Tibial artery (tissue), 4 donors: ENCODE measurements at places on chromosomes 5 and 9.

DNA sequence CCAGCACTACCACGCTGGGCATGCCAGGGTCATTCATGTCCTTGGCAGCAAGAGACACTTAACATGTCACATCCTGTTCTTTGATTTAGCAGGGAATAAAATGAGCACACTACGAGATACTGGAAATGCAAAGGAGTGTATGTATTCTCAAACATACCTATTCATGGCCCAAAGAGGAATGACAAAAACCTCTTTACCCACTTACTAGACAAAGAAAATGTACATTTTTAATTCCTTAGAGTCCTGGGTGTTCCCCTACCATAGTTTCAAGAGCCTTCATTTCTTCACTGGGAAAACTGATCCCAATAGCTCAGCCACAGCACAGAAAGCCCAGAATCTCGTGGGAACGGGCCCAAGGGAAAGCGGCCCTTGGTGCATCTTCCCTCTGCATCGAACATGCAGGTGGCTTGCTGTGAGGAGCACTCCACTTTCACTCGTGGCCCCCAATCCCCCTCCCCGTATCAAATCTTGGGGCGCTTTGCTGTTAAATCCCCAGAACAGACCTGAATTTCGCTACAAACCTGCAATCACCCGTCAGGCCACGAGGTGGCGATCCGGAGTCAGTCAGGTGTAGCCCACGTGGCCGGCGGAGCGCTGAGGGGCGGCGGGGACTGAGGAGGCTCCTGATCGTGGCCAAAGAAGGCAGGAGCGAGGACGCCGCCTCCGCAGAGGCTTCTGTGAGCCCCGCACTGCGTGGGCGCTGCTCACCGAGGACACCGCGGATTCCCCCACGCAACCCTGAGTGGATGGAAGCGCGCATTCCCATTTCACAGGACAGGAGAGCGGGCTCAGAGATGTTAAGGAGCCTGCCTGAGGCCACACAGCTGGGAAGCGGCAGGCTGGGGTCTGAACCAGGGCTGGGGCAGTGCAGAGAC, 91.4 kb downstream of the LMX1B start:
- peaks cover 13% of the 10 kb centered on the region for H3K4me1 ChIP-seq
- H3K4me3 ChIP-seq = peak overlapping the region; percentile 26
- DNase-seq = peak; percentile 76
- no peak overlapping the region for H3K27ac ChIP-seq

DNA sequence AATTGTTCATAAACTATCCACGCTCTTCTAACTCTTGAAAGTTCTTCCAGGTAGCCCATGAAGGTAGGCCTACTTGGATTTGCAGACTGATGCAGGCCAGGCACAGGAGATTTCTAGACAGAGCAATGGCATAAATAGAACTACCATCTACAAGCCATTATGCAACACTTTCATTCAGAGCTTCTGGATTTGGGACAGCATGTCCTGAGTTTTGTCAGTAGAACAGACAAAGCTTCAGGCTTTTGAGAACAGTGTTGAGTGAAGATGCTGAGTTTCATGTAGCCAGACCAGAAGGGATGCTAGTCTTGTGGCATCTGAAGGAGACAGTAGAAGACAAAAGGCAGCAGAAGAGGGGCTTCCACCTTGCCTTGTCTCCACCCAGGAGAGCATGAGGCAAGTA, 196.6 kb downstream of the TRIM32 start:
- no peaks in the 10 kb centered on the region for H3K36me3 ChIP-seq
- no peak overlapping the region for H3K27ac ChIP-seq
- no peaks in the 10 kb centered on the region for H3K27me3 ChIP-seq

DNA sequence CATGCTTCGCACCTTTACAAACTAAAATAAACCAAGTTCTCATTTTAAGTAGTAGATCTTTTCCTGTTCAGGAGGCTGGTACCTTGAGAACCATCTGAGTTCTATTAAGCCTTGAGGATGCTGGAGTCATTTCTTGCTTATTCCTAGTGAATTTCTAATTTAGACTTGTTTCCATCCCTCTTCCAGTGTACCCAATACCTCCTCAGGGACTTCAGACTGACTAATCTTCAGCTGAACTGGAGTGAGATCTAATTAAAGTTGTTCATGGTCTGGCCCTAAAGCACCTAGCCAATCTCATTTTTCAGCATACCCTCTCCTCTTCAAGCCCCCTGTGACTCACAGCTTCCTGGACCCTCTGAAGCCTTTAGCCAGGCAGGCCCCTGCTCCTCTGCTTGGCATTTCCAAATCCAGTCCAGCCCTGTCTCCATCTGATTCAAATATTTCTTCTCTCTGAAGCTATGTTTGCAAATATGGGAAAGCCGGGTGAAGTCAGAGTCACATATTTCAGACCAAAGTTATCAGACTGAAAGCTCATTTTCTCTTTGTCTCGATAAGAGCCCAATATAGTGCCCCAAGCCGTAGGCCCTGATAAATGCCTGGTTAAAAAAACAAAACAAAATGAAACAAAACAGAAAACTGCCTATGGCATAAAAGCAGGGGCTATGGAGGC, 19.4 kb upstream of the TNFSF15 start:
- no peak overlapping the region for H3K4me3 ChIP-seq
- DNase-seq = no peak
- H3K4me1 ChIP-seq = no peaks in the 10 kb centered on the region
- H3K36me3 ChIP-seq = no peaks in the 10 kb centered on the region
- no peak overlapping the region for H3K27ac ChIP-seq
- no peaks in the 10 kb centered on the region for H3K27me3 ChIP-seq

DNA sequence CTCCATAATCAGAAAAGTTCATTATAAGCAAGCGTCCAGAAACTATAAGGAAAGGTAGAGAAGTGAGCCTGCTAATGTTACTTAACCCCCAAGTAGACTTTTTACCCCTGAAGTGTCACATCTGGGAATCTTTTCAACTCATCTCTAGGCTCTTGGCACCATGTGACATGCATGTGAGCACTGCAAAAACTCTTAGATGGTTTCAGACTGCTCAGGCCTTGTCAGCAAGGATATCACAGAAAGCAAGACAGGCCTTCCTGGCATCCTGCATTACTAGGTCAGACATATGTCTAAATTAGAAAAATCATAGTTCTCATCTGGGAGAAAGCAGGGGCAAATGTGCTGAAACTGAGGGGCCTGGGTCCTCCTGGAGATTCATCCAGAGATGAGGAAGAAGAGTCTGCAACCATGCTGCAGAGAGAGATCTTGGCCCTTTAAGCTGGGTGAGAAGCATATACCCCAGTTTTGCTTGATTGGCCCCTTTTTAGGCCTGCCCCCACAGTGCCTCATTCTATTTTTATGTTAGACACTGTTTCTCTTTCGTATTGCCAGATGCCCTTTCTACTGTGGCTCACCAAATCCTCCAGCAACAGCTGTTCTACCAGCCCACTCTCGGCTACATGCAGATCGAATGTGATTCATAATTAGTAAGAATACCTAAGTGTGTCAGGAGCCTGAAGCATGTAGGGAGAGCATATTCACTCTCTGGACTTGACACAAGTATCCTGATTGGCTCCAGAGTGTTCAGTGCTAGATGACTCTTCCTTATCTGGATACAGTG, 19.0 kb downstream of the TMEM8B start:
- DNase-seq = peak; percentile 53
- H3K4me1 ChIP-seq = peaks cover 17% of the 10 kb centered on the region
- H3K27ac ChIP-seq = peak overlapping the region; percentile 42
- H3K36me3 ChIP-seq = peaks cover 49% of the 10 kb centered on the region
- no peaks in the 10 kb centered on the region for H3K27me3 ChIP-seq

GRCh38 chr5:139708877-139709581, 60.9 kb downstream of the CXXC5 start:
- H3K4me3 ChIP-seq = peak overlapping the region; percentile 39
- peaks cover 42% of the 10 kb centered on the region for H3K4me1 ChIP-seq
- H3K27me3 ChIP-seq = no peaks in the 10 kb centered on the region
- H3K27ac ChIP-seq = peak overlapping the region; percentile 81
- H3K36me3 ChIP-seq = no peaks in the 10 kb centered on the region
- peak; percentile 60 for DNase-seq

DNA sequence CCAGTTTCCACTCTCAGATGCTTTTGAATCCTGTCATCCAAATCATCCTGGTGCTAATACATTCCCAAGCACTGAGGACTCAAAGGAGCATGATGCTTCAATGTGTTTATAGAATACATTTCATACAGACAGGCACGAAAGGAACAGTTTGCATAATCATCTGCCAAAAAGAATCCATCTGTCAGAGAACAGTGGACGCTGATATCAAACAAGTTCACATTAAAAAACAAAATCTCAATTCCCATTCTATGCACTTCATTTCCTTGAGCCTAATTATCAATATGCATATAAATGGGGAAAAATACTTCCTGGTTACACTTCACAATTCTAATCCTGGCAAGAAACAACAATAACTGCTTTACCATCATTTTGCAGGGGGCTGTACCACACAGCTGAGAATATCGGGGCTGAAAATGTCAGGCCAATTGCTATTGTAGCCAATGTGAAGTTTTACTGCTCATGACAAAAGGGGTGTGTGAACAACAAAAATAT, 125.5 kb upstream of the FAM174A start:
- no peaks in the 10 kb centered on the region for H3K36me3 ChIP-seq
- H3K4me1 ChIP-seq = no peaks in the 10 kb centered on the region
- no peak for DNase-seq
- no peak overlapping the region for H3K27ac ChIP-seq
- H3K27me3 ChIP-seq = no peaks in the 10 kb centered on the region

GRCh38 chr5:162911873-162912272, 525.5 kb upstream of the CCNG1 start:
- no peaks in the 10 kb centered on the region for H3K27me3 ChIP-seq
- no peak for DNase-seq
- no peaks in the 10 kb centered on the region for H3K4me1 ChIP-seq
- no peak overlapping the region for H3K27ac ChIP-seq
- H3K36me3 ChIP-seq = no peaks in the 10 kb centered on the region

DNA sequence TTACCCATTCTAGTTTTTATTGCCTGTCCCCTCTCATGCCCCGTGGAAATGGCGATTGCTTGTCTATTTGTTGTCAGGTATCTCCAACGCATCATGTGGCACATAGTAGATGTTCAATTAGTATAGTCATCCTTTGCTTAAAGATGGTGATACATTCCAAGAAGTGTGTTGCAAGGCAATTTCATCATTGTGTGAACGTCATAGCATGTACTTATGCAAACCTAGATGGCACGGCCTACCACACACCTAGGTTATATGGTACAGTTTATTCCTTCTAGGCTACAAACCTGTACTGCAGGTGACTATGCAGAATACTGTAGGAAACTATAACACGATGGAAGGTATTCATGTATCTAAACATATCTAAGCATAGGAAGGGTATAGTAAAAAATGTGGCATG, 163.9 kb upstream of the DAPK1 start:
- no peak overlapping the region for H3K4me3 ChIP-seq
- no peak overlapping the region for H3K27ac ChIP-seq
- H3K36me3 ChIP-seq = peaks cover 5% of the 10 kb centered on the region
- H3K27me3 ChIP-seq = no peaks in the 10 kb centered on the region
- peaks cover 8% of the 10 kb centered on the region for H3K4me1 ChIP-seq

- no peak overlapping the region for H3K27ac ChIP-seq
- no peaks in the 10 kb centered on the region for H3K4me1 ChIP-seq
- H3K36me3 ChIP-seq = no peaks in the 10 kb centered on the region
Observed at GRCh38 chr9:12272471-12273120, 420.6 kb upstream of the TYRP1 start.

GRCh38 chr5:51398875-51399642, 15.8 kb downstream of the ISL1 start:
- no peaks in the 10 kb centered on the region for H3K36me3 ChIP-seq
- H3K27me3 ChIP-seq = peaks cover 41% of the 10 kb centered on the region

DNA sequence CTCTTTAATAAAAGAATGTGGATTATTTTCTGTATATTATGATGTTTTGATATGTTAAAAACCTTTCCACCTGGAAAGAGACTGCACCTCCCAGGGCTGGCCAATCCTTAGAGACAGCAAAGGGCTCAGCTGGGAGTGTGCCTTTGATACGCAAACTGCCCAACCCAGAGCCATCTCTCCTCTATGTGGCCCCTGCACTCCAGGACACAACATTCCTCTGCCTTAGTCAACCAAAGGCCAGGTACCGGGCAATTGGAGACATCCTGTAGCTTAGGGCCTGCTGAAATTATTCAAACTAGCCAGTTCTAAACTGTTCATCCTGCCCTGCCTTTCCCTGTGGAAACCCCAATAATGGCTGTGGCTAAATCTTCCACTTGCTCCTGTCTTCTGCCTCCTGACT, 5.0 kb upstream of the HSPB3 start:
- no peak overlapping the region for H3K4me3 ChIP-seq
- no peak overlapping the region for H3K27ac ChIP-seq
- DNase-seq = no peak
- H3K36me3 ChIP-seq = no peaks in the 10 kb centered on the region

DNA sequence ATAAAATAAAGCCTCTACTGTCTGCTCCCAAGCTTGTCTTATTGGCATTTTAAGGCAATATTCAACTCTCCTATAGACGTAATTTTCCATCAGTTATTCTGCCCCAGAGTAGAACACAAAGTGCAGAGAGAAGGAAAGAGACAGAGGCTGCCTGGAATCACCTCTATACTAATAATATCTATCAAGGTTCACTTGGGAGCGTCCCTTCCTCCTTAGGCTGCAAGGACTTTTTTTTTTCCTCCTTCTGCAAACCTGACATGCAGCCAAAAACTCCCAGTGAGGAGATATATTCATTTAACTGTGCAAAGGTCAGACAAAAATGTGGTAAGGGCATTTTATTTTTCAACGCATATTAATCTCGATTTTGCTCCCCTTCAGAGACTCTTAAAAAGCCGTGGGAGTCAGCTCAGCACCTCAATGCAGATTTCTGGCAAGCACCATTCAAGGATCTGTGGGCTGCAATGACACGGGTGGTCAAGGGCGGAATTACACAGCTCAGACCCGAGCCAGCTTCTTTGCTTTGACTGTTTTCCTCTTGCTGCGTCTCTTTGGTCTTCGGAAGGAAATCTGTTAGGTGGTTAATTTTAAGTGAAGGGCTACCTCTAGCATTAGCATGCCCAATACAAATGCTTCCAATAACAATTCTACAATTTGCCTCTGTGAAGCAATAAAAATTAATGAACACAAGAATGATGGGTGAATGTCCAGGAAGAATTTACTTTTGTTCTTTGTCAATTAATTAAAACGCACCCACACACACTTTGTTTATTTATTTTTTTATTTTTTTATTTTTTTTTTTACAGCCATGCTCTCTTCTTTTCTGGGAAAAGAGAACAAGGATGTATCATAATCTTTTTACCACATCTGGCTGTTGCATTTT, 587.7 kb upstream of the GRAMD2B start:
- H3K4me3 ChIP-seq = no peak overlapping the region
- H3K4me1 ChIP-seq = no peaks in the 10 kb centered on the region
- H3K27ac ChIP-seq = no peak overlapping the region
- H3K36me3 ChIP-seq = no peaks in the 10 kb centered on the region
- no peaks in the 10 kb centered on the region for H3K27me3 ChIP-seq
- DNase-seq = no peak

GRCh38 chr5:126651013-126651577, 50.3 kb downstream of the PHAX start:
- H3K36me3 ChIP-seq = no peaks in the 10 kb centered on the region
- no peak overlapping the region for H3K4me3 ChIP-seq
- no peaks in the 10 kb centered on the region for H3K4me1 ChIP-seq
- H3K27me3 ChIP-seq = no peaks in the 10 kb centered on the region
- DNase-seq = no peak
- H3K27ac ChIP-seq = no peak overlapping the region
